ENCODE measurements at places on chromosomes 6 and 20.

DNA sequence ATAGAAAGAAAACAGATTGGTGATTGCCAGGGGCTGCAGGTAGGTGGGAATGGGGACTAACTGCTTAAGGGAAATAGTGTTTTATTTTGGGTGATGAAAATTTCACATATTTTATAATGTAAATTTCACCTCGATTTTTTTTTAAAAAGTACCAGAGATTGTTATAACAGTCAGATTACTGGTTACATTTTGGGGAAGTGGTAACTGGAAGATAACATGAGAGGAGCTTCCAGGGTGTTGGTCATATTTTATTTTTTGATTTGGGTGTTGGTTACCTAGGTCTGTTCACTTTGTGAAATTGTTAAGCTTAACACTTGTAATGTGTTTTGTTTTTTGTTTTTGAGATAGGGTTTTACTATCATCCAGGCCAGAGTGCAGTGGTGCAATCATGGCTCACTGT, 17.2 kb upstream of the CRIP3 start:
- DNase-seq, result no peak

GRCh38 chr6:167442245-167442644, 117.4 kb downstream of the TTLL2 start:
- no peak for DNase-seq

DNA sequence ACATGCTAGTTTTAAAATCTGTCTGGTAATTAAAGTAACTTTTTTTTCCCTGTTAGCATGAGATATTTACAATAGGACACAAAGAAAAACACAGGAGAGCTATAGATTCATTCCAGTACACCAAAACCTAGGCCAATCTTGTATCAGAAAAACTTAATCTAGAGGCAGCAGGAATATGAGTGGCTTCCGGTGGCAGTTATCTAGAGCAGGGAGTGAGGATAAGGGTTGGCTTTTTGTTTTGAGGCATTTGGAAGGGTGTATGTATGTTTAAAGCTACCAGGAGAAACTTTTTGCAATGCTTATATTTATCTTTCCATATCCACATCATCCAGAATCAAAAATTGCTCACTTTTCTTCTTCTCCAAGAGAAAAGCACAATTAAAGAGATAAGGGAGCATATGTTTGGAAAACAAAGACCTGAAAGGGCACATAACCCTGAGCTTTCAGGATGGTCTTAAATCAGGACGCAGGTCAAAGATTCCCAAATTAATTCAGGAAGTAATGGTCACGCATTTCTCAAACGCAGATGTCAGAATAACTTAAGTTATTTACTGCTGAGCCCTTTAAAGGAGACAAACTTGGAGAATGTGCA, 13.1 kb downstream of the TFAP2A start:
- no peak for DNase-seq

DNA sequence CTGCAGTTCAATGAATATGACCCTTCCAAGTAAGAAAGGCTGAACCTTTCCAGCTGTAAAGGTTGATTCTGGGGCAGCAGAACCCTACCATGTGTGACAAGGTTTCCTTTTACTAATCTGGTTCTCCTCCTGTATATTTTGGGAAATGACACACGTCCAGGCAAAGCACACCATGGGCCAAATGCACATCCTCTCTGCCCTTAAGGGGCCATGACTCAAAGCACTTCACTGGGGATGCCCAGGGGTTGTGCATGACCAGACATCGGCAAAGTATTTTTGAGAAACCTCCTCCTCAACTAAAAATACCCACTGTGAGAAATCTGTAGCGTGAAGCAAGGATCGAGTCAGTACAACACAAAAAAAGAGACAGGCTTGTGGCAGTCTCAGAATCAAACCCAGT, 174.7 kb downstream of the BACH2 start:
- no peak for DNase-seq

DNA sequence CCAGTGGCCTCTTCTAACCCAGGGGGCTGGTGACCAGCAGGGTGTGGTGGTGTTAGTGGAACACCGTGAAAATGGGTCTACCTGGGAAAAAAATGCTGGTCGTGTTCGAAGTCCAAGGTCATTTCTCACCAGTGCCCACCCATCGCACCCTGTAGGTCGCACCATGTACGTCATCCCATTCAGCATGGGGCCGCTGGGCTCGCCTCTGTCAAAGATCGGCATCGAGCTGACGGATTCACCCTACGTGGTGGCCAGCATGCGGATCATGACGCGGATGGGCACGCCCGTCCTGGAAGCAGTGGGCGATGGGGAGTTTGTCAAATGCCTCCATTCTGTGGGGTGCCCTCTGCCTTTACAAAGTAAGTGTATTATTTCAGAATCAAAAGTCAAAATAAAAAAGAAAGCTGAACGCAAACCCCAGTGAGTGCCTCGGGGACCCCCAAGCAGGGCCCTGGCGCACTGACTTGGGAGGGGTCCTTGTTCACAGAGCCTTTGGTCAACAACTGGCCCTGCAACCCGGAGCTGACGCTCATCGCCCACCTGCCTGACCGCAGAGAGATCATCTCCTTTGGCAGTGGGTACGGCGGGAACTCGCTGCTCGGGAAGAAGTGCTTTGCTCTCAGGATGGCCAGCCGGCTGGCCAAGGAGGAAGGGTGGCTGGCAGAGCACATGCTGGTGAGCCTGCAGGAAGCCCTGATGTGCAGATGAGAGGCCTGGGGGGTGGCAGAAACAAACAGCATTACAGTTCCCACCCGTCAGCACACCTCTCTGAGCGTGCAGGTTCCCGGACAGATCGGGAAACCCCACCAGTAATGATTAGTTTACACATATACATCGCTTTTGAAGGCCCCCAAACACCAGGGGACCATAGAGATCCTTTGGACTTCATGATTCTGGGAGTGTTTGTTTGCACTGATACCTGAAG, 1.9 kb downstream of the PCK1 start:
- no peak for DNase-seq

DNA sequence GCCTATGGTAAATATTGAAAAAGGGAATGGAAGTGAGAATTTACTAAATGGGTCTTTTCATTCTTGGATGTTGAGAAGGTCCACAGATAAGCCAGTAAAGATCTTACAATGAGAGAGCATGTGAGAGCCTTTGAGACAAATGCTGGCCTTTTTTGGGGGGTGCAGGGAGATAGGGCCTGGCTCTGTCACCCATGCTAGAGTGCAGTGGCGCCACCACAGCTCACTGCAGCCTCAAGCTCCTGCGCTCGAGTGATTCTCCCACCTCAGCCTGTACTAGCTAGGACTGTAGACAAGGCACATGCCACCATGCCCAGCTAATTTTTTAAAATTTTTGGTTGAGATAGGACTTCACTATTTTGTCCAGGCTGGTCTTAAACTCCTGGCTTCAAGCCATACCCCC, 63.2 kb upstream of the TMEM181 start:
- no peak for DNase-seq

DNA sequence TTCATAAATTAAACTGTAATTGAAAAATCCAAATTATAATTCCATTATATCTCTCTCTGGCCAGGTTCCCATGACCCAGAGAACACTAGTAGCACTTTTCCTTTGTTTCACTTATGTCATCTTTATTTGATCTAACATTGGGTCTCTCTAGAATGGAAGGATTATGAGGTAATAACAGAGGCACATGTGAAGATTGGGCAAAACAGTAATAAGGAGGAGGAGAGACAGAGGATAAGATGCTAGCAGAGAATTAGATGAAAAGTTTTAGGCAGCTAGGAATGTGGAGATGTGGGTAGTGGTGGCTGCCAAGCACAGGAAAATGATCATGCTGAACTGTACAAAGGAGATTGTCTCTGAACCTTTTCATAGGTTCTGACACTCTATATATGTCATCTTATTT, 3.3 kb downstream of the TAB2 start:
- no peak for DNase-seq

DNA sequence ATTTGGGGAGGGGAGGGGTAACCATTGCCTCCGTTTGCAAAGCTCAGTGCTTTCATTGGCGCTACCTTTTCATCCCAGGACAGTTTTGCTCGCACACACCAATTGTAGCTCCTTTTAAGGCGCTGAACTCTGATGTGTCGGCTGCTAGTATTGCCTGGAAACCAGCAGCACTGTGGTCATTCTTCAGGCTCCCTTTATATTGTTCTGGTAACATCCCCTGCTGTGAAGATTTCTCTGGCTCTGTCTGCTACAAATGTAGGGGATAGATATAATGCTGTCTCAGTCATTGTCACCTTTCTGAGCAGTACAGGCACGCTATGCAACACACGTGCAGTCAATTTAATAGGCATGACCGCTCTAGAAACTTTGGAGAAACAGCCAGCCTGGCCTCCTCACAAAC, 172.9 kb upstream of the SASH1 start:
- DNase-seq, result no peak

- no peak for DNase-seq
Measured at GRCh38 chr6:18049646-18050045, 62.2 kb upstream of the KIF13A start.

DNA sequence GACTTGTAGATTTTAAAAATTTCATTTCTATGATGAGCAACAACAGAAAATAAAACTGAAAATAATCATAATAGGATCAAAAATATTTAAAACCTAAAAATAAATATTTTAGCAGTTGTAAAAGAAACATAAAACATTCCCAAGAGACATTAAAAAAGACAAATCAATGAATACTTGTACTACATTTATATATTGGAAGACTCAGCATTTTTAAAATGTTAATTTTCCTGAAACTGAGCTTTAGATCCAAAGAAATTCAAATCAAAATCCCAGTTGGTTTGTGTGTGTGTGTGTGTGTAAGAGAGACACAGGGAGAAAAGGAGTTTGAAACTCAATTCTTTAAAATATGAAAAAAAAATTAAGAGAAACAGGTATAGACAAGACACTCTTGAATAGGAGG, 38.7 kb upstream of the DSE start:
- DNase-seq, result no peak

GRCh38 chr6:35754452-35755277, 17.8 kb downstream of the ARMC12 start:
- no peak for DNase-seq

DNA sequence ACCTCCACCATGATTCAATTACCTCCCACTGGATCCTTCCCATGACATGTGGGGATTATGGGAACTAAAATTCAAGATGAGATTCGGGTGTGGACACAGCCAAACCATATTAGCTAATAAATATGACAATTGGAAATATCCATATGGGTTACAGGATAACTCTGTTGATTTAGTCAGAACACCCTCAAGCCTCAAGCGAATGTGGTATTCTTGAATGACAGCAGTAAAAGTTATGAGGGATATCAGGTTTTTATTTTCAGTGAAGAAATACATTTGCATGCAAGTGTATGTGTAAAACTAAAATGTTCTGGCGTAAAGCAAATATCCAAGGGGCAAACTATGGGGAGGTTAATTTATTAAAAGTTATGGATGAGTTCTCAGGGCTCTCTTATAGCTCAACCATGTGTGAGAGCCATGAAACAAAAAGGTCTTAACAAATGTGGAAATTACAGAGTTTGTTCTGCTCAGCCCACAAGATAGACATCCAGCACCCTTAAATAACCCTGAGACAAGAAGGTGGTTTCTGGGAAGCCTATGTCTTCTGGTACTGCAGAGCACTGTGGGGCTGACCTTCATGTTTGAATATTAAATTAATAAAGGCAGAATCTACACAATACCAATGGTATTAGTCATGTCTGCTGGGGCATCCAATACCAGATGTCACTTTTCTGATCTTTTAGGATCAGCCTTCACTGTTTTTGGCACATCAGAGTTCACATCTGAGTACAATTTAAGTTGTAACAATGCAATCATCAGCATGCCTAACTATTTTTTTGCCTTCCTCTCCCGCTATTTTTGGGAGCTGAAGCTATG, 370.5 kb upstream of the RSPO3 start:
- DNase-seq, result peak; percentile 3

- peak; percentile 19 for DNase-seq
Measured at GRCh38 chr6:137488150-137489045, 5.8 kb downstream of the OLIG3 start.

DNA sequence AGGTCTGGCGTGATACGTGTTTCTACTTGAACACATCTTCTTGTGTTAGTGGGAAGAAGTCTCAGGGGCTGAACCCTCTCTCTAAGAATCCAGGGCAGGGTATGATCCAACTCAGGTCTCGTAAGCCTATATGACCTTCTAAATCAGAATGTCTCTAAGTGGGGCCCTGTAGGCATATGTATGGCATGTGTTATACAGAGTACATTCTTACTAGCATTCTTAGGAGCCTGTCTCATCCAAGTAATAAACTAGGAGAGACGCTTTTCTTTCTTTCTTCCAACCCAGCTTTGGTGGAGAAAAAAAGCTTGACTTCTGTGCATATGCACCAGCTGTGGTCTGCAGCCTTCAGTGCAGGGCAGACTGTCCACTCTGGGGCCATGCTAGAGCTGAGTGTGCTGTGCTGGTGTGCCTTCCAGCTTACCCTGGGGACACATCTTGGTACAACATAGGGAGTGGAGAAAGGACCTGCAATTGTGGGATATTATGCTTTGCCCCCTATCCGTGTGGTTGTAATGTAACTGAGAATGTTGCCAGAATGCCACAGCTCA, 47.3 kb downstream of the L3MBTL3 start:
- no peak for DNase-seq

DNA sequence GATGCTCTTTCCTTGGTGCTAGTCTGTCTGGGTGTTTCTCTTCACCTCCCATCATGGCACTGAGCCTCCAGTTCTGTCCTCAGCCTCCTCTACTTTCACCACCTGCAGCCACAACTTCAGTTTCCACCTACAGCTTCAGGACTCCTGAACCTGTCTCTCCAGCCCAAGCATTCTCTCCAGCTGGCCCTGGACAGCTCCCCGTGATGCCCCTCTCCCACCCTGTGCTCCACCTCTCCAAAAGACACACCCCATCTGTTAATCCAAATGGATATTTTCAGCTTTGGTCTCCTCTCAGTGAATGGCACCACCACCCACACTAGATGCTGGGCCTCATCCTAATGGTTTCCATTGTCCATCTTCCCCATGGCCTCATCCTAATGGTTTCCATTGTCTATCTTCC, 79.5 kb upstream of the NEDD9 start:
- no peak for DNase-seq

DNA sequence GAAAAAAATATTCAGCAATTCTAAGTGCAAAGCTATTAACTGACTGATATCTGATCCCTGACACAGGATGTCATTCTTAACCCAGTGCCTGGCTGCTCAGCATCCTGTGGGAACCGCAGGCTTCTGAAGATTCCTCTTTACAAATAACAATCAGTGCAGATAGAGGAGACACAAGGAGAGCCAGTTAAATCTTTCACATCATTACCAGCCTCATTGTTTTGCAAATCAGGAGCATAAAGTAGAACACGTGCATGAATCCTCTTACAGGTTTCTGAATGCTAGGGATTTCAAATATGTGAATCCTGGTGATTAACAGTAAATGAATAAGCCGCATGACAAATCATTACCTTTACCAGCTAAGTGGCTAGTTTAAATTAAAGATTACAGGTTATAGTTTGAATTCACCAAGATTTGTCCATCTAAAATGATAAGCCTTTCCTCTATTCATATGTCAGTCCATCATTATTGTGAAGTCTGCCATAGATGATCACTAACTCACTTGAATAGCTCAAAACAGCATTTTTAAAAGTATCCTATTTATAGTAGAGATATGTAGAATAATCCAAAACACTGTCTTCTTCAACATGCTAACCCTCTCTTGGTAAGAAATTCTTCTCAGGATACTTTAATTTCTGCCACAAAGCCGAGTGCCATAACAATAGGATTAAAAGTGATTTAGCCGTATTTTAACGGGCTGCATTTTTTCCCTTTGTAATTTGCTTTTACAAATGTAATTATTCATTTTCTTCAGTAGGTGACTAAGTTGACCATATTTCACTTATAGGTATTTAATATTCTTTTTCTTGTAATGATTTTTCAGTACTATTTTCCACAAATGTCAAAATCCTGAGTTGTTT, 367.3 kb upstream of the EPHA7 start:
- DNase-seq, result no peak

- DNase-seq, result no peak
Measured at GRCh38 chr6:149923327-149923986, 536 bp upstream of the RAET1G start.
